ENCODE measurements at places on chromosomes 7 and 10. TPM values are rescaled to one million over a fixed set of nuclear protein-coding genes. Genes with fewer than 3 reads are reported as not detected.

- DNase-seq, result no peak
These were observed 697.0 kb downstream of the SORCS1 start for GRCh38 chr10:106467506-106467905.

DNA sequence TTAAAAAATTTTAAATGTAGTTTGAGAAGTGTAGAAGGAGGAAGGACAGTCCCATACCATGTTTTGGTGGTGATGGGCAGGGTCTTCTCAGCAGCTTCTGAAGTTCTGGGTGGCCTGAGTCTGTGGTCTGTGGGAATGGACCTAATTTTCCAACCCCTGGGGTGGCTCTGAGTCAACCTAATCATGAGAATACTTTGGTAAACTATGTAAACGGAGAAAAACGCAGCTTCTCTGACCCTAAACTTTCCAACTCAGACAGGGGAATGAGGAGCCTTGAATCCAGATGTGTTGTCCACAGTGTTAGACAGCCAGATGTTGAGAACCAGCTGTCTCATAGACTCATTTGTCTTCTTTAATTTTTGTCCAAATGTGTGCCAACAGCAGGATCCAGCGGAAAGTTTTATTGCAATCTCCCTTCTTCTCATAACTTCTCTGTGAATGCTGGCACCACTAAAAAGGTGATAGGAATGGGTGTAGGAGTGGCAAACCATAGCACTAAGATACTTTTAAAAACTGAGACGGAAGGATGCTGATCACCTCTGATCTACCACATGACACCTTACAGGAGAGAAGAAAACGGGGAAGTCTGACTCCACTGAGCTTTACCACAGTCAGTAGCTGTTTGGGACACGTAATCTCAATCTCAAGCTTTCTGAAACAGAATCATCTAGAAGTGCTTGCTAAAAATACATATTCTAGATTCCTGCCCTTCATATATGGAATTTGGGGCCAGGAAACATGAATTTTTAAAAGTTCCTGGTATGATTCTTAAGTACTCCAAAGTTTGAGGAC lies 90.5 kb upstream of the PHYHIPL start:
- DNase-seq, result no peak

- DNase-seq, result no peak
These were observed 251.6 kb upstream of the MKLN1 start for GRCh38 chr7:131076032-131076431.

GRCh38 chr10:34252111-34252510 lies 563.0 kb downstream of the PARD3 start:
- no peak for DNase-seq

DNA sequence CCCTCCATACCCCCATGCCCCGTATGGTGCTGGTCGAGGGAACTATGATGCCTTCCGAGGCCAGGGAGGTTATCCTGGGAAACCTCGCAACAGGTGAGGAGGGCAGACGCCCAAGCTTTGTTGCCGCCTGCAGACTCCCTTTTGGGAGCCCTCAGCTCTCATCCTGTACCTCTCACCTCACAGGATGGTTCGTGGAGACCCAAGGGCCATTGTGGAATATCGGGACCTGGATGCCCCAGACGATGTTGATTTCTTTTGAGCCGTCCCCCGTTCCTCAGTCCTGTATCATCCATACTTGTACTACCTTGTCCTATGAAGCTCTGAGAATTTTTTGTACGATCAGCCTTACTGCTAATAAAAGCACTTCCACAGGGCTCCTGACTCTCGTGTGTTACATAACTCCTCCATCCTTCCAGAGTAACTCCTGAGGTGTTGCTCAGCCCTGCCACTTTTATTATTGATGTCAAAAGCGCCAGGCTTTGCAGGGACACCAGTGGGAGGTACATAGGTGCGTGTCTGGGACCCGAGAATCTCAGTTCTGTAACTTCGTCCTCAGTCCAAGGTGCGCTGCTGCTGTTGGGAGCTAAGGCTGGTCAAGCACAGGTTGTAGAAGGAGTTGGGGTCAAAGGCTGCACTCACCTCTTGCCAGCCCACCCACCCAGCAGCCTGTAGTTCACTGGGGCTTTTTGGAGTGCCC lies 1.1 kb downstream of the UFSP1 start:
- DNase-seq, result no peak

- DNase-seq, result no peak
These were observed 41.4 kb upstream of the DMBT1 start for GRCh38 chr10:122519144-122519543.

DNA sequence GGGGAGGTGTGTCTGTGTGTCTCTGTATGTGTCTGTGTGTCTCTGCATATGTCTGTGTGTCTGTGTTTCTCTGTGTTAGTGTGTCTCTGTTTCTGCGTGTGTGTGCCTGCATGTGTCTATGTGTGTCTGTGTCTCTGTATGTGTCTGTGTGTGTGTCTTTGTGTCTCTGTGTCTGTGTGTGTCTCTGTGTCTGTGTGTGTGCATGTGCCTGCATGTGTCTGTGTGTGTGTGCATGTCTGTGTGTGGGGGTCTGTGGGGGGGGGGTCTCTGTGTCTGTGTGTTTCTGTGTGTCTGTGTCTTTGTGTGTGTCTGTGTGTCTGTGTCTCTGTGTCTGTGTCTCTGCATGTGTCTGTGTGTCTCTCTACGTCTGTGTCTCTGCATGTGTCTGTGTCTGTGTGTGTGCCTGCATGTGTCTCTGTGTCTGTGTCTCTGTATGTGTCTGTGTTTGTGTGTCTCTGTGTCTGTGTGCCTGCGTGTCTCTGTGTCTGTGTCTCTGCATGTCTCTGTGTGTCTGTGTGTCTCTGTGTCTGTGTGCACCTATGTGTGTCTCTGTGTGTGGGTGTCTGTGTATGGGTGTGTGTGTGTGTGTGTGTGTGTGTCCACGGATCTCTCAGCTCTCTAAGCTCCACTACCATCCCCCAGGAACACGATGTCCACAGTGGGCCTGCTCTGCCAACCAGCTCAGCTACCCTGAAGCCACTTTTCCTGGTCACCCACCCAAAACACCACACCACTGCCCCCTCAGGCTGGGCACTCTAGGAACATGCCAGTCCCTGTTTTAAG lies 41.7 kb downstream of the RASGEF1A start:
- DNase-seq, result no peak

The GPR15LG gene
- total RNA-seq, result 304 TPM

The WASL gene
- 30.9 TPM for total RNA-seq

The SLC39A12 gene
- total RNA-seq, result not detected

Data from esophagus squamous epithelium (tissue), 5 donors.